Activated CD4-positive, alpha-beta T cell treated with anti-CD3 and anti-CD28 coated beads for 24 hours (primary cell): ENCODE measurements at places on chromosomes 6 and 20.

GRCh38 chr6:36491378-36491965 lies 48.7 kb downstream of the KCTD20 start:
- DNase-seq: no peak

DNA sequence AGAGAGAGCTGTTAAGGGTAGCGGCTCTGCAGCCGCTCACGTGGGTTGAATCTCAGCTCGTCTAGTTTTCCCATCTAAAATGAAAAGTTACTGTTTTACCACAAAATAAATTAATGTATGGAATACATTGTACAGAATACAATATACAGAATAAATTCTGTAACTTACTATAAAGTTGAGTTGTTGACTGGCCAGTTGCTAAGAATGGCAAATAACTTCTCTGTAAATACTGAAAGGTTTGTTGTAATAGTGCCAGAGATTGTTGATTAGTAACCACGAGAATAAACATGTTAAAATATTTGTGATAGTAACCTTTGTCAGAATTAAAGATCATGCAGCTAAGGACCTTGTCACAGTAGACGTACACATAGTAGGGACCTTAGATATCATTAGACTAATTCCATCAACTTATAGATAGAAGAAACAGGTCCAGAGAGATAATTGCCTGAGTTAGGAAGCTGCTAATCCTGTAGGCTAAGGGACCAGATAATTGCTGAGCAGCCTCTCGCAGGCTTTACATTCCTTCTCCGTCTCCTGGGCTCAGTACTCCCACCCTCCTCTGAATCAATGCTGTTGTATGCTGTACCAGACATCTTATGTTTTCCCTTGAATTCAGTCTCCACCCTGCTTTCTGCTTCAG lies 544 bp upstream of the NRM start:
- no peak for DNase-seq

- no peak for DNase-seq
These were observed 1.3 kb downstream of the CGA start for GRCh38 chr6:87093651-87094050.

DNA sequence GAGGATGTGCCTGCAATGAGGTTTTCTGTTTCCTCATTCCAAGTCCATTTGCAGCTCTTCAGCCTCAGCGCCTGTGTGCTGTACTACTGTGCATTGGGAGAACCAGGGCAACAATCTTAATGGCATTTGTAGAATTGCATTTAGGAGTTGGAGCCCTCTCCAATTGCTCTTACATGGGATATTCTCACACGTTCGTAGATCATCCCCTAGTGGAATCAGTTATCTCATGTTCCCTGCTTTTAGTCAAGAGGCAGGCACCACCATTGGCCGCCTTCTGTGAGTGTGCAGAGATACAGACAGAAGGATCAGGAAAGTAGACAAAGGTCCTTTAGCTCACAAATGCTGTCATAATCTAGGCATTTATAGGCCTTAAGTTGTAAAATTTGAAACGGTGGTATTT lies 84.2 kb upstream of the RGS17 start:
- DNase-seq: no peak

- no peak for DNase-seq
These were observed 23.5 kb downstream of the BPIFA2 start for GRCh38 chr20:33191484-33191883.

GRCh38 chr6:18893540-18894269 lies 506.6 kb downstream of the RNF144B start:
- DNase-seq: no peak

GRCh38 chr6:20978151-20978614 lies 443.9 kb downstream of the CDKAL1 start:
- DNase-seq: no peak

- DNase-seq: no peak
These were observed 8.3 kb downstream of the PRDM1 start for GRCh38 chr6:106094261-106094963.

DNA sequence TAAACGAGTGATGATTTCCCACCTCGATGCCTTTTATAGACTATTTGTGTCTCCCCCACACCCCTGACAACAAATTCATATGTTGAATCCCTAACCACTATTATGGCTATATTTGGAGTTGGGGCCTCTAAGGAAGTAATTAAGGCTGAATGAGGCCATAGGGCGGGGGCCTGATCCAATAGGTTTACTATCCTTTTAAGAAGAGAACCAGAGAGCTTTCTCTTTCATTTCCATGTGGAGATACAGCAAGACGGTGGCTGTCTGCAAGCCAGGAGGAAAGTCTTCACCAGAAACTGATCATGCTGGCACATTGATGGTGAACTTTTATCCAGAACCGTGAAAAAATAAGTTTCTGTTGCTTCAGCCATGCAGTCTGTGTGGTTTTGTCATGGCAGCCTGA lies 38.9 kb upstream of the CLIC5 start:
- DNase-seq: no peak

DNA sequence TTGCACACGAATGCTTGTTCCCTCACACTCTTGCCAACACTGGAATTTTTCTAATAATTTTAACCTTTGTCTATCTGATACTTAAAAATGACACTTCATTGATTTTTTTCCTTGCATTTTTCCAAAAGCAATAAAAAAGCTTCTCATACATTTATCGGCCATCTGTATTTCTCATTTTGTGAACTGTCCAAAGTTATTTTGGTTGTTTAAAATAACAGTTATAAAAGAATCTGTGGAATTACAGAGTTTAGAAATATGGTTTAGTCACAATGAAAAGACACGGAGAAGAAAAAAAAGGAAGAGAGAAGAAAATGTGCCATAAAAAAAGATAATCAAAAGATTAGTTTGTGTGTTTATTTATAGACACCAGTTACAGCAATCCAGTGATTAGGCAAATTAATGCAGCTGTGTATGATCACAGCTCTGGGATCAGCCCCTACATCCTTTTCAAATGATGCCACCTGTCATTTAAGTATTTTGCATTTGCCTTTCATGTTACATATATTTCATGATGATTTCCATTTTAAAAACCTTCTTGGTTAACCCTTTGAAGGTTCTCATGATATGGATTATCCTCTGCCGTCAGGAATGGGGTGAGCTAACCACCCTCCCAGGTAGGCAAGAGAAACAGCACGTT lies 171.7 kb downstream of the BACH2 start:
- no peak for DNase-seq

DNA sequence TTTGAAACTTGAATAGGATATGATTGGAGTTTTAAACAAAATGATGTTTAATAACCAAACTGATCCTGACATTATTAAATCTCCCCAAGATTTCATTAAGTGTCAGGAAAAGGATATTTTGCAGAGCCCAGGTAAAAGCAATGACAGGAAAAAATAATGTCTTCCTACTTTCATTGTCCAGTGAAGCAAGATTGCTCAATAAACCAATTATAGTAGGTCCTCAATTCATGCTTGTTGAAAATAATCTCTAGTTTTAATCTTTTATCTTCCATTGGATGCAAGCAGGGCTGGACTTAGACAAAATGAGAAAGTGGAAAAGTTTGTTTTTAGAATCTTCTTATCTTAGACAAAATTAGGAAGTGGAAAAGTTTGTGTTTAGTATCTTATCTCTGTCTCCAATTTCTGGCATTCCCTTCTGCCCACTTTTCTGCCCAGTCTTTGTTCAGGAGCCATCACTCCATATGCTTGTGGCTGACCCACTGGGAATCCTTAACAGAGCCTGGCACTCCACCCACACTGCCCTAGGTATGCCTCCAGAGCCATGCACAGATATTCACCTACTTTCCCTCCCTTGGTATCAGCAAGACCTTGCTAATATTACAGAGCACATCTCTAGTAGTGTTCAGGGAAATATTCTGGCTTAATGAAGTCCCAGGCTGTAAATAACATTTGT lies 57.0 kb upstream of the CARMIL1 start:
- no peak for DNase-seq

DNA sequence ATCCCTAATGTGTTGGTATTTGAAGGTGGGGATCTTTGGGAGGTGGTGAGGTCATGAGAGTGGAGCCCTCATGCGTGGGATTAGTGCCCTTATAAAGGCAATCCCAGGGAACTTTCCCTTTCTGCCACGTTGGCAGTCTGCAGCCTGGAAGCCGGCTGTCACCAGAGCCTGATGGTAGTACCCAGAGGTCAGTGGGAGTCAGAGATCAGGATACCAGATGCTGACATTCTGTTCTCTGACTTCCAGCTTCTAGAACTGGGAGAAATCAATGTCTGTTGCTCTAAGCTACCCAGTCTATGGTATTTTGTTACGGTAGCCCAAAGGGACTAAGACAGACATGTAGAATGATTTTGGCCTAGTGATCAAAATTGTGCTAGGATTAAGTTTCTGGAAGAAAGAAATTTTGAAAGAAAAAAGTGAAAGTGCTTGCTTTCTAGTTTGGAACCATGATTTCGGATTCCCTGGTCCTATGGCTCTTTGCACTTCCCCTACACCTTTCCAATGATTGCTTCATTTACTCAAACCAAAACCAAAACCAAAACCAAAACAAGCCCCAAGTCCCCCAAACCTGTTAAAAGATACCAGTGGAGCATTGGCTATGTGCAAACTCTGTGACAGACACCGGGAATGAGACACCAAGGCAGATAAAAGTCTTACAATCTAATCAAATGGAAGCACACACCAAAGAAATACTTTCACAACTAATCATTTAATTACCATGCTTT lies 173.7 kb upstream of the ZNF217 start:
- DNase-seq: no peak

GRCh38 chr6:163132050-163132750 lies 282.3 kb upstream of the QKI start:
- no peak for DNase-seq

DNA sequence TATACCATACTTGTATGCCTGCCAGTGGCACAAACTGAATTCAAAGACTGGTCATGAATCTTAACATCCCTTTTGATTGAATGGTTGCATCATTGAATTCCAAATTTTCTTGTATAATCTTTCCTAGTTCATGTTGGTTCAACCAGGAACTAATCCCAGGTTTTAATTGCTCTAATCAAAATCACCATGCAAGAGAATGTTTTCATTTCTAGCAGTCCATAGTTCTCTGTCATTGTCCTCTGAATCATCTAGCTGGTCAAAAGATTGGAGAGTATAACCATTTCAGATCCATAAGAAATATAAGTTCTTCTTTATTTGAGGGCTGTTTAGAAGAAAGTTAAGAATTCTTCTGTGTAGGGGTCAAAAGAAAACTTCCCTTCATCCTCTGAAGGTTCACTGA lies 57.2 kb downstream of the ZNF292 start:
- DNase-seq: no peak

- DNase-seq: no peak
These were observed 210.4 kb upstream of the RNF24 start for GRCh38 chr20:4225745-4226144.

DNA sequence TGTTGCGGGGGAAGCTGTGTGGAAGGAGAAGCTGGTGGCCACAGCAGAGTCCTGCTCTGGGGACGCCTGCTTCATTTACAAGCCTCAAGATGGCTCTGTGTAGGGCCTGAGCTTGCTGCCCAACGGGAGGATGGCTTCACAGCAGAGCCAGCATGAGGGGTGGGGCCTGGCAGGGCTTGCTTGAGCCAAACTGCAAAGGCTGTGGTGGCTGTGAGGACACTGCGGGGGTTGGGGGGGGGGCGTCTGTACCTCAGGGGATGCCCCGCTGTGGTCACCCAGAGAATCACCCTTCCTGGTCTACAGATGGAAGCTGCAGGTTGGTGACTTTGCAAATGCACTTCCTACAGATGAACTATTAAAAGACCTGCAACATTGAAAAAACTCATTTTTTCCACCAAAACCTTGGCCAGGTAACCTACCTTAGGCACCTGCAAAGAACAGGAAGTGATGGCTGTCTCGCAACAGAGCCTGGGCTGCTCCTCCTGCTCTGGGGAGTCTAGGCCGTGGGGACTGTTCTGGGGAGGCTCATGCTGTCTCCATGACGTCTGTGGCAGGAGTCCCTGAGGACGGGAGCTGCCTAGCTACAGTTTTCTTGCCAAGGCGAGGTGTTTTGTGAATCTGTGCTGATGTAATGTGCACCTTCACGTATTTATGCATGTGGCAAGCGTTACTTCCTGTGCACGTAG lies 7.3 kb downstream of the NPBWR2 start:
- DNase-seq: no peak

DNA sequence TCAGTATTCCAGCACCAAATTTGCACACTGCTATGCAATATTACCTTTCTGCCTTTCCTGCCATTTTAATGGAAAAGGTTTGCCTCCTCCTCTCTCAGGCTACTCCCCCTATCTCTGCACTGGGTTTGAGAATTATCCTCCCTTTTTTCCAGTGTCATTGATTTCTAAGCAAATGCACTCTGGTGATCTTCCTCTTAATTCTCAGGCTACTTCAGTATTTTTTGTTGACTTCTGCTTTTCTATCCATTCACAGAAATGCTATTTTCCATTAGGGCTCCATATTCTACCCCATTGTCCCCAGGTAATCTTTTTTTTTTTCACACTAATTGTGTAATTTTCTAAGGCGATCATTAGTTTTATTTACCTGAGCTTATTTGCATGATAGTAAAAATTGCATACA lies 144.0 kb downstream of the GJA1 start:
- no peak for DNase-seq

GRCh38 chr20:8667306-8667705 lies 401.6 kb upstream of the PLCB4 start:
- DNase-seq: no peak

GRCh38 chr6:22068561-22069305 lies 228.1 kb downstream of the PRL start:
- DNase-seq: no peak

- DNase-seq: no peak
These were observed 296.3 kb downstream of the PREX1 start for GRCh38 chr20:48531505-48531904.

GRCh38 chr6:43784049-43784855 lies 14.2 kb downstream of the VEGFA start:
- DNase-seq: no peak

GRCh38 chr20:48760403-48760983 lies 67.3 kb downstream of the PREX1 start:
- DNase-seq: no peak

GRCh38 chr20:55166063-55166462 lies 690.7 kb downstream of the DOK5 start:
- no peak for DNase-seq

- DNase-seq: no peak
These were observed 133.2 kb upstream of the SNX9 start for GRCh38 chr6:157689875-157690274.

DNA sequence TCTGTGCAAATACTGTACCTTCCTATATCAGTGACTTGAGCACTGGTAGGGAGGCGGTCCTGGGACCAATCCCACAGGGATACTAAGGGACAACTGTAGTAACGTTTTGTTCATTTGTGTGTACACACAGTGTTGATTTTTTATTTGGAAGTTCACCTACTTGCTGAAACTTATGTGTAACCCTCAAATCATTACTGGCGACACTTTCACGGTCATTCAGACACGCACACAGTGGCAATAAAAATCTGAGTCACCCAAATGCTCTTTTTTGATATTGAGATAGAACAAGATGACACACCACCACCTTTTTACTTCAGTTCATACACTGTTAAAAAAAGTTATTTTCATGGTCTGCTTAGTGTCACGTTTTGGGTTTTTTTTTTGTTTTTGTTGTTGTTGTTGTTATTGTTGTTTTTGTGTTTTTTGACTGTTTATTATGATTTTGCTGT lies 79.8 kb downstream of the QKI start:
- DNase-seq: no peak
